ENCODE measurements at places on chromosomes 6 and 20. TPM values are rescaled to one million over a fixed set of nuclear protein-coding genes. Genes with fewer than 3 reads are reported as not detected.

Gene SLC22A7
- total RNA-seq: not detected

DNA sequence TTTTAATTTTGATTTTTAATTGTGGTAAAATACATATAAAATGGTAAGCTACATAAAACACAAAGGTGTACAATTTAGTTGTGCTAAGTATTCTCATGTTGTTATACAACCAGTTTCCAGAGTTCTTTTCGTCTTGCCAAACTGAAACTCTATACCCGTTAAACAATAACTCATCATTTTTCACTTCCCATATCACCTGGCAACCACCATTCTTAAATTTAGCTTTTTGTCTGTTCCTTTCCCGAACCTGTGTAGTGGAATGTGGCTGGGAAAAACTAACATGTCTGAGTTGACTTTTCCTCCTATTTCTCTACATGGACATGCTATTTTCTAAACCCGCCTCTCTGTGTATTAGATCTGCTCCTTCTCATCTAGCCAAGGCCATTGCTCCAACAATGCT is 27.6 kb downstream of the RPRD1B start:
- DNase-seq: no peak

- DNase-seq: no peak
These were observed 40.6 kb upstream of the SAMD5 start for GRCh38 chr6:147467886-147468285.

GRCh38 chr6:961407-961960 is 268.5 kb upstream of the EXOC2 start:
- DNase-seq: no peak

DNA sequence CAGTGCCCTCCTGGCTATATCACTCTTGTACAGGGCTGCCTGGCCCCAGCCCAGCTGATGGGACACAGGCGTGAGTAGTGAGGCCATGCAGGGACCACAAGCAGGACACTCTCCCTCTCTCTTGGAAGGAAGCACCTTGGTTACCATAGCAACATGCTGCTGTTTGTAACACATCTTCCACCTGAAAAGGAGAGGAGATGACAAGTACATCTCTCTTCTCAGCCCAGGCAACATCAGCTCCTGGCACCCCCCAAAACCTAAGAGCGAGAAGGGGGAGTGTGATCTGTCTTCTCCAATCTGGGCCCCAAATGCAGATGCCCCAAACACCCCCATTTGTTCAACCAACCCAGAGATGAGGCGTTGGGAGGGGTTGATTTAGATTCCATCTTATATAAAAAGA is 49.9 kb downstream of the KCNB1 start:
- DNase-seq: no peak

Gene PLCB4
- 3.7 TPM for total RNA-seq

DNA sequence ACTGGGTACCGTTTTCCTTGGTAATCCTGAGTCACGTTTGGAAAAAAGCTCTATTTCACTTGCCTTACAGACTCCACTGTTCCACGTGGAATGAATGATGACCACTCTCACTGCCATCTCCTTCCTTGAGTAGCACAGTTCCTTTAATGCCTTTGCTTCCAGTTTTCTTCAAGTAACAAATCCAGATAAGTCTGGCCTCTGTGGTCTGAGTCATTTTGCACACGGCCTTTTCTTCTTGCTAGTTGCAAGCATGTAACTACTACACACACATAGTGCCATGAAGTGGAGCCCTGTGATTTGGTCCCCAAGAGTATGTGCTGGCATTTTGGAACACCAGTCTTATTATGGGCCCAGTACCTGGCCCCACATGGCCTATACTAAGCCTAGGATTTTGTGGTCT is 182.8 kb downstream of the SASH1 start:
- peak; percentile 81 for DNase-seq

DNA sequence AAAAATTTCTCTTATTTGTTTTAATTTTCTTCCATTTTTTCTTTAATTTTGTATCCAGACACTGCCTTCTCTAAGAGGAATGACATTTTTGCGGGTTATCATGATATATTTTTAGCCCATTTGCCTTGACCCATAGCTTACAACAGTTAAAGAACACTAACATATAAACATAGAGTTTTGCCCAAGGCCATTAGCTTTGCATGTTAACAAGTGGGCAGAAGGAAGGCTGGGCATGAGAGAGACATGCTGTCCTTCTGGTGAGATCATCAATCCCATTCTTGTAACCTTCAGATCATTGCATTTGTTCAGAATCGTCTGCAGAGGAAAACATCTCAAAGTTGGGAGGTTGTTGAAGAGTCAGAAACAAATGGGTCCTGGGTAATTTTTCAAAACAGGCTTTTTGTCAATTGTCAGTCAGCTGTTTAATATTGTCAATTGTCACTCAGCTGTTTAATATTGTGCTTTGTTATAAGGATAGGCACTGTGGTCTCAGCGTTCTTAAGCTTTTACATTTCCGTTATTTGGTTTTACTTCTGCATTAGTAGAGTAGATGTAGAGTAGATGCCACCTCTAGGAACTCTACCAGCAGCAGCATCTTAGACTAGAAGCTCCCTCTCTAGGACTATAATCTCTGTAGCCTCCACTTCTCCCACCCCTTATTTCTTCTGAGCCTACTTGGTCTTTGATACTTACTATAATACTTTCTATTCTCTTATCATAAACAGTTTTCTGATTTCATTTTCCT is 243.1 kb downstream of the ESR1 start:
- no peak for DNase-seq

Gene HFE
- 2.0 TPM for total RNA-seq

DNA sequence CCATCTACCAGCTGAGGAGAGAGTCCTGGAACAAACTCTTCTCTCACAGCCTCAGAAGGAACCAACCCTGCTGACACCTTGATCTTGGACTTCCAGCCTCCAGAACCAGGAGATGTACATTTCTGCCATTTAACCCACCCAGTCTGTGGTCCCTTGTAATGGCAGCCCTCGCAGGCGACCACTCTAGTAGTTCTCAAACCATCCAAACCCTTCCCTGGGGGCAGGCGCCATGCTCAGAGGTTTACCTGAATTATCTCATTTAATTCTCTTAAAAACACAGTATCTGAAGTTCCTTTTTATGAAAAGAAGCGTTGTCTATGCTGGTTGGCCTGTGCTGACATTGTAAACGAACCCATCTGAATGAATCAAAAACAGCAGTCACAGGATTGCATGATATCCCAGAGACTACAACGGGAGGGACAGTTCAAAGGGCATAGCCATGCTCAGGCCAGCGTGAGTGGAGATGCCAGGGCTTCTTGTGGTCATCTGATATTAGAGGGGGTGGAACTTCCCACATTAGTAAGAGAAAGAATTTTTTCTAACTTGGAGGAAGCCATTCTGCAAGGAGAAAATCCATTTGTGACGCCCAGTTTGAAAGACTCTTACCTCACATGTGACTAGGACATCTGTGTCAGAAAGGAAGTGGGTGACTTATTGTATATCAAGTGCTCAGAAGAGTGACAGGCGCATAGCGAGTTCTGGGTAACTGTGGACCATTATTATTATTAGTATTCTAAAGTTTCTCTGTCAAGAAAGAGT is 17.2 kb upstream of the TAGAP start:
- no peak for DNase-seq

DNA sequence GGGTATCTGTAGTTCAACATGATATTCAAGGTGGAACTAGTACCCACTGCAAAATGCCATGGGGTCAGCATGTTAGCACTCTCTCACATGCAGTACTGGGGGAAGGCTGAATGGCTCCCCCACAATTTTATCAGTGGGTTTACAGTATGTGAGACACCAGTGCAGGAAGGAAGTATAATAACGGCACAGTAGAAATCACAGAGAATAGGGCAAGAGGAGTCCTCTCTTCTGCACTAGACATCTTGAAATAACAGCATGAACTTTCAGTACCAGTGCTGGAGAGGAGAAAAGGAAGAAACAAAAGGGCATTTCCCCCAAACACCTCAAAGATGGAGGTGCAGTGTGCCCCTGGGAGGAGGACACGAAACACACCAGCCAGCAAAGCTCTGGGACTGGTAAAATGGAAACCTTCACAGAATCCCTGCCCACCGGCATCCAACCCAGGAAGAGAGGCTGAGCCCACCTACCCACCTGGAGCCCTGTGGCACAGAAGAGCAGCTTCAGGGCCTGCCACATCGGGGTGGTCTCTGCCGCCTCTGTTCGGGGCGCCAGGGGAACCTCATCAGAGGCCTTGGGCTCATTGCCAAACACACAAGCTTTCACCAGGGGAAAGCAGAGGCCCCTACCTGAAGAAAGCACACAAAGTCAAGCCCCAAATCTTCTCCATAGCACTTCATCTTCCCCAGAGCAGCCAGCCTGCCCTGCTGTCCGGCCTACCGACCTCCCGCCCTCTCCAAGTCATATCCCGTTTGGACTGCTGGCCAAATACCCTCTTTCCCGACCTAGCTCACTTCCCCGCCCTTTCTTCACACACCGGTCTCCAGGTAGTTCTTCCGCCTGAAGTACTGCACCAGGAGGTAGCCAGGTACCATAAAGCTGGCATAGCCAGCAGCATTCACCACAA is 1.2 kb downstream of the SLC35B2 start:
- peak; percentile 35 for DNase-seq

DNA sequence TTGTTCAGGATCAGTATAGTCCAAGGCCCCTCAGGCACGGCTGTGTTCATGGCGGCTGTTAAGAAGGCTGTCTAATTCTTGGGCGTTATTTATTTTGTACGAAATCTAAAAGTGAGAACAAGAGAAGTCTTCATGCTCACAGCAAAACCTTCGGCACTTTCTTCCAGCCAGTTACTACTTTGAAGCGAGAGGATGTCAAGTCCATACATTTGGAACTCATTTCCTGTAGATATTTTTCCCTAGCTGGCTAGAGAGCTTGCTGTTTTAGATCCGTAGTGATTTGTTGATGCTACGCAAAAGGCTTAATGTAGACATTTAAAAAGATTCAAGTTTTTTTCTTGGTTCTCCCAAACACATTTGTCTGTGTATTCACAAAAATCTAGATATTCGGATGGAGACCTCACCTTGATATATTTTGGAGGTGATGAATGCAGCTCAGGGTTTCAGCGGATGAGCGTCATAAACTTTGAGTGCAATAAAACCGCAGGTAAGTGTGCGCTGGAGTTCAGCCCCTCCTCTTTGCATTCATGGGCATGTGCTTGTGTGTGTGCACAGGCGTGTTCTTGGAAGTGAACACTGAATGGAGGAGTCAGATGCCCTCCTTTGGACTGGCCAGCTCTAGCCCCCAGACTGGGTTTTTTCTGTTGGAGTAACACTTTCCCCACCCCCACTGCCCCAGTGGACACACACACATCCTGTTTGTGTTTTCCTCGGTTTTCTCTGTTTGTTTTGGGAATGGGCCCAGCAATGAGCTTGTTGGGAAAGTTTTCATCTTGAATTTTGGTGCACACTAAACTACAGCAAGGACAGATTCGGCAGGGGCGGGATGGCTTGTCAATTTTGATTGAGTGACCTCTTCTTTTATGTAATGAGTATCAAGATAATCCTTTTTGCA is 65.4 kb downstream of the IGF2R start:
- DNase-seq: no peak
